Spleen (tissue), 13 donors: ENCODE measurements at places on chromosomes 5 and 9. TPM values are rescaled to one million over a fixed set of nuclear protein-coding genes. Genes with fewer than 3 reads are reported as not detected.

Gene SARDH
- 4.5 TPM for total RNA-seq

Gene RMRP
- total RNA-seq, result 27,551 TPM

Gene CACNA1B
- not detected for total RNA-seq

Gene PCDHB6
- 1.0 TPM for total RNA-seq

Gene PCAT7
- not detected for total RNA-seq

Gene PPIC
- 18.5 TPM for total RNA-seq

Gene GRXCR2
- total RNA-seq, result not detected

DNA sequence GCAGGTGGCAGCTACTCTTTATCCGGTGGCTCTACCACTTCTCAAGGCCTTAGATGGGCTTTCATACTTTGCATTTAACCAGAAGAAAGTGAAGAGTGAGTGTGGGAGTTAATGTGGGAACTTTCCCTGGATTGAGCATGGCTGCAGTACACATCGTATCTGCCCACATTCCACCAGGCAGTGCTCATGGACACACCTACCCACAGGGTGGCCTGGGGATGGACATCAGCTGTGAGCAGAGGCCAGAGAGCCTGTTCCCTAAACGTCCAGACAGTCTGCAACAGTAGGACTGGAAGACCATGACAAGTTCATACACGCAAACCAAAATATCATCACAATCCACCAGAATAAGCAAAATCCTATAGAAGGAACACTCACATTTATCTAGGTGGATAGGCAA, 213.8 kb downstream of the IRX1 start:
- DNase-seq, result no peak
- H3K27ac ChIP-seq, result no peak overlapping the region
- H3K4me1 ChIP-seq, result no peaks in the 10 kb centered on the region
- H3K36me3 ChIP-seq, result no peaks in the 10 kb centered on the region
- H3K27me3 ChIP-seq, result no peaks in the 10 kb centered on the region
- H3K4me3 ChIP-seq, result no peak overlapping the region

- H3K27me3 ChIP-seq, result no peaks in the 10 kb centered on the region
- H3K4me3 ChIP-seq, result no peak overlapping the region
- H3K27ac ChIP-seq, result no peak overlapping the region
- no peak for DNase-seq
These were observed 576.1 kb downstream of the LRRC70 start for GRCh38 chr5:63154476-63155309.

DNA sequence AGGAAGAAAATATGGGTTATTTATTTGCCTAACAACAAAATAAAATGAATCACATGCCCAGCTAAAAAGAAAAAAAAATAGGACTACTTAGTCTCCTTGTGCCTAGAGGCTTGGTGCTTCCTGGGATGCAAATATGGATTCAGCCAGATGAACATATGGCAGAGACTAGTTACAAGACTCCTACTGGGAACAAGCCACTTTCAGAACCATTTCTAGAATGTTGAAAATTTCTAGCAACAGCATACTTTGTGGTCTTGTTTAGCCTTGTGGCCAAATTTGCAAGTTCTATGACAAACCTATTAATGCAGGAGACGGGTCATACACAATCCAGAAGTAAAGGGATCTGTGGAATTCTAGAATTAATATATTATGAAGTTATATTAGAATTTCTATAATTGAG, 198.7 kb downstream of the CHSY3 start:
- no peaks in the 10 kb centered on the region for H3K4me1 ChIP-seq
- H3K27ac ChIP-seq, result no peak overlapping the region
- no peaks in the 10 kb centered on the region for H3K27me3 ChIP-seq
- no peaks in the 10 kb centered on the region for H3K36me3 ChIP-seq

DNA sequence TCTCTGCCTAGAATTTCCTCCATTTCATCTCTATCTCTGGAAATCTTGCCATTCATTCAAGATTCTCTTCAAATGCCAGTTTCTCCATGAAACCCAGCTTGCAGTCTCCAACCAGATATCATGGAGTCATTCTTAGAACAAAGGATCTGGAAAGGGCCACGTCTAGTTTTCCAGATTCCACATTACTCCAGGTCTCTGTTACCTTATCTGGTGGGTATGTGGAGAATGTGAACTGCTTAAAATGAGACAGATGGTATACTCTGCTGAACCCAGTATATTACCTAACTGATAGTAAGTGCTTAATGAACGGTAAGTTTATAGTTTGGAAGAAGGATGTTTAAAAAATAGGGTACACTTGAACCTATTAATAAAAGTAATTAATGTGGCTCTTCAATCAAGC, 52.3 kb upstream of the ZSWIM6 start:
- H3K27ac ChIP-seq, result no peak overlapping the region
- no peak for DNase-seq
- no peaks in the 10 kb centered on the region for H3K27me3 ChIP-seq
- H3K4me1 ChIP-seq, result peaks cover 49% of the 10 kb centered on the region
- H3K4me3 ChIP-seq, result no peak overlapping the region

- H3K27ac ChIP-seq, result no peak overlapping the region
- DNase-seq, result no peak
- no peak overlapping the region for H3K4me3 ChIP-seq
- no peaks in the 10 kb centered on the region for H3K4me1 ChIP-seq
- no peaks in the 10 kb centered on the region for H3K36me3 ChIP-seq
These were observed 256.4 kb upstream of the IRX1 start for GRCh38 chr5:3339092-3339797.

- no peaks in the 10 kb centered on the region for H3K4me1 ChIP-seq
- DNase-seq, result no peak
- no peak overlapping the region for H3K4me3 ChIP-seq
- no peaks in the 10 kb centered on the region for H3K36me3 ChIP-seq
These were observed 47.7 kb downstream of the FBXL17 start for GRCh38 chr5:108334225-108334624.

GRCh38 chr9:389159-389558, 174.5 kb downstream of the DOCK8 start:
- no peaks in the 10 kb centered on the region for H3K4me1 ChIP-seq
- no peaks in the 10 kb centered on the region for H3K27me3 ChIP-seq
- H3K27ac ChIP-seq, result no peak overlapping the region
- no peak overlapping the region for H3K4me3 ChIP-seq

DNA sequence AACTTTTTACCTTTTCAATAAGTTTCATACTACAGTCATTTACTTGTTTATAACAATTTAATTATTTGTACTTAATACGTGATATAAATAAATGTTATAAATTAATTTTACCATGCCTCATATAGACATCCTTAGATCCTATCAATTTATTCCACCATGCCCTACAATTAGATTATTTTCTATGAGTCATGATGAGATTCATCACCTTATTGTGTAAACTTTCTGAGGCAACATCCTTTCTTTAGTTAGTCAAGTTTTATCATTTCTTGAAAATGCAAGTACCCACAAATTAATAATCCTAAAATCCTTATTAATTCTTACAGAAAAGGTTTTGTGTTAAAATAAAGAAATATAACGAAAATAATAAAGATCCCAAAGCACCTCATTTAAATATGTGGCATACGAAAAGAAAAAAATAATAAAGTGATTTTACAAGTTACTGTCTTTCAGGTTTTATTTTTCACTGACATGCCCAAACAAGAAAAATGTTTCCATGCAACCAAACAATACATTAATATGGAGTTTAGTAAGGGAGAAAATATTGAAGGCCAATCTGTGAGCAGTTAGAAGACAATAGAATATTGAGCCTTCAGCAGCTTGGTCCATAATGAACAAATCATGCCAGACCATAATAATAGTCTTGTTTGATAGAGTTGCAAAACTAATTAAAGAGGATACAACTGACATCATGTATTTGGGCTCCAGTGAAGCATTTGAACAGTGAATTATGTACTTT, 188.7 kb upstream of the MRPS30 start:
- no peaks in the 10 kb centered on the region for H3K27me3 ChIP-seq
- H3K36me3 ChIP-seq, result no peaks in the 10 kb centered on the region
- no peak overlapping the region for H3K27ac ChIP-seq
- DNase-seq, result no peak
- H3K4me3 ChIP-seq, result no peak overlapping the region

DNA sequence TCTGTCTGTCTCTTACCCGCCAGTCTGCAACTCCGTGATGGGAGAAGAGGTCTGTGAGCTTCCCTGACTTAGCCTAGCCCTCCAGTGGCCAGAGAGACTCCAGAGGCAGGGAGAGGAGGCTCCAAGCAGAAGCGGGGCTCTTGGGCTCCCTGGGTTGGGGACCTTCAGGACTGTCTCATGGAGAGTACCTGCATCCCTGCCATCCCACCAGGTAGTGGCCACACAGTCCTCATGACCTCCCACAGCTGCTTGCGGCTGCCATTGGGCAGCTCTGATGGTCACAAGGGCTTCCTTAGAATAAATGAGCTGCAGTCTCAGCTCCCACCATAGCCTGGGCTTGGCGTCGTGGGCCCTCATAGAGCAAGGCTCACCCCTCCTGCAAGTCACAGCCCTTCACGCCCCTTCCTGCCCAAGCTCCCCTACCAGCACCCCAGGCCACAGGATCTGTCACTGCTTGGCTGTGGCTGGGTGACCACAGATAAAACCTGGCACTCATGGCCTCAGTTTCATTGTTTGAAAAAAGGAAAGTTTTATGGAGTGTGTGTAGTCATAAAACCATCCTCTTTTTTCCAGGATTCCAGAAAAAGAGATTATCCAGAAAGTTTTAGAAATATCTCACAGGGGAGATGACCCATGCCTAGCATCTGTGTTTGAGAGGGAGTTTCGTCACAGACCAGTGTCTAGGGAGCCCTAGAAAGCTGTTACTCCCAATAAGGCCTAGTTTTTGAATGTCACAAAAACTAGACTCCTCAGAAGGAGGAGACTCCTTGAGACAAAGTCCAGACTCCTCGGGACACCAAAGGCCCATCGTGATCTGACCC, 48.4 kb downstream of the PPARGC1B start:
- H3K27ac ChIP-seq, result no peak overlapping the region
- H3K27me3 ChIP-seq, result no peaks in the 10 kb centered on the region
- peaks cover 26% of the 10 kb centered on the region for H3K4me1 ChIP-seq
- no peak for DNase-seq
- no peaks in the 10 kb centered on the region for H3K36me3 ChIP-seq
- no peak overlapping the region for H3K4me3 ChIP-seq

GRCh38 chr5:153569036-153569435, 78.6 kb downstream of the GRIA1 start:
- no peaks in the 10 kb centered on the region for H3K4me1 ChIP-seq
- no peaks in the 10 kb centered on the region for H3K27me3 ChIP-seq
- H3K4me3 ChIP-seq, result no peak overlapping the region
- H3K27ac ChIP-seq, result no peak overlapping the region
- DNase-seq, result no peak

GRCh38 chr9:134937164-134937555, 19.4 kb upstream of the FCN1 start:
- H3K4me3 ChIP-seq, result no peak overlapping the region
- H3K4me1 ChIP-seq, result peaks cover 55% of the 10 kb centered on the region
- H3K27me3 ChIP-seq, result no peaks in the 10 kb centered on the region
- H3K27ac ChIP-seq, result no peak overlapping the region
- no peaks in the 10 kb centered on the region for H3K36me3 ChIP-seq

DNA sequence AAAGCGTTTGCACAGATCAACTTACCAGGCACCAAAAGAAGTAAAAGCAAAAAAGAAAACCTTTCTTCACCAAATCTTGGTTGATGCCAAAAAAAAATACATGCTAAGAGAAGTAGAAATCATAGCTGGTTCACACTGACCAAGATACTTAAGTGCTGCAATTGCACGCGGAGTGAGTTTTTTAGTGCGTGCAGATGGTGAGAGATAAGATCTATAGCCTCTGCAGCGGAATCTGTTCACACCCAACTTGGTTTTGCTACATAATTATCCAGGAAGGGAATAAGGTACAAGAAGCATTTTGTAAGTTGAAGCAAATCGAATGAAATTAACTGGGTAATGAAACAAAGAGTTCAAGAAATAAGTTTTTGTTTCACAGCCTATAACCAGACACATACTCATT, 36.4 kb upstream of the CCDC152 start:
- H3K4me1 ChIP-seq, result peaks cover 10% of the 10 kb centered on the region
- H3K4me3 ChIP-seq, result no peak overlapping the region
- DNase-seq, result no peak
- no peaks in the 10 kb centered on the region for H3K27me3 ChIP-seq
- peaks cover 8% of the 10 kb centered on the region for H3K36me3 ChIP-seq

- peaks cover 3% of the 10 kb centered on the region for H3K27me3 ChIP-seq
- DNase-seq, result no peak
- no peaks in the 10 kb centered on the region for H3K36me3 ChIP-seq
- no peak overlapping the region for H3K27ac ChIP-seq
- H3K4me3 ChIP-seq, result no peak overlapping the region
These were observed 7.9 kb upstream of the NDUFS4 start for GRCh38 chr5:53552561-53552960.

- H3K4me1 ChIP-seq, result no peaks in the 10 kb centered on the region
- H3K27ac ChIP-seq, result no peak overlapping the region
- DNase-seq, result no peak
- no peaks in the 10 kb centered on the region for H3K27me3 ChIP-seq
These were observed 29.8 kb upstream of the TNPO1 start for GRCh38 chr5:72786676-72787075.

GRCh38 chr9:99824378-99825171, 2.9 kb downstream of the NR4A3 start:
- no peak overlapping the region for H3K27ac ChIP-seq
- H3K4me3 ChIP-seq, result peak overlapping the region; percentile 91
- peaks cover 76% of the 10 kb centered on the region for H3K4me1 ChIP-seq

- H3K4me1 ChIP-seq, result peaks cover 6% of the 10 kb centered on the region
- no peaks in the 10 kb centered on the region for H3K36me3 ChIP-seq
- no peak for DNase-seq
- no peaks in the 10 kb centered on the region for H3K27me3 ChIP-seq
- no peak overlapping the region for H3K27ac ChIP-seq
These were observed 32.9 kb upstream of the TRIO start for GRCh38 chr5:14110196-14110595.

DNA sequence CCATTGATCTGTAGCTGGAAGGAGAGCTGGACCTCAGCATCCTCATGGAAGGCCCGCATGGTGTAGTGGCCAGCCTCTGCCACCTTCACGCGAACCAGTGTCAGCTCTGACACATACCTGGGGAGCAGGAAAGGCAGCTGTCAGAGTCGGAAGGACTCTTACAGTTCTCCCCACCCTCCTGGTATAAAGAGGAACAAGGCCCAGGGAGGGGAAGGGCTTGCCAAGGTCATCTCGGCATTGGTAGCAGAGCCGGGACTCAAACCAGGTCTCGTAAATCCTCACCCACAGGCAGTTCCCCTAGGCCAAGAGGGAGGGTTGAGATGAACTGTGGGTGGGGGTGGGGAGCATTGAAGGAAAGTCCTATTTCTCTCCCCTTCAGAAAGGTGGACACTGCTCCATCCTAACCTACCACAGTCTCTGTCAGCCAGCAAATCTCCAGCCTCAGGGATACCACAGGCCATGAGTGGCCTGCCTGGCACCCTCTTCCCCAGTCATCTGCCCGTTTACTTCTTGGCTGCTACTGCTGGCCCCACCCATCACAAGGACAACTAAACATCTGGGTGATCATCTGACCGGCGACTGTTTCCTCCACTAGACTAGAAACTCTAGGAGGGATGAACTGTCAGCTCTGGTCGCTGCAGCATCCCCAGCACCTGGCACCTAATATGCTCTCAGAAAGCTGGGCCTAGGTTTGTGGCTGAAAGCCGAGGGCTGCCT, 23.5 kb downstream of the PDGFRB start:
- DNase-seq, result no peak
- H3K4me1 ChIP-seq, result no peaks in the 10 kb centered on the region
- peak overlapping the region; percentile 26 for H3K27ac ChIP-seq
- H3K36me3 ChIP-seq, result peaks cover 69% of the 10 kb centered on the region
- peaks cover 10% of the 10 kb centered on the region for H3K27me3 ChIP-seq
